Suppressor macrophage treated with lipopolysaccharide for 4 hours (primary cell): ENCODE measurements at places on chromosomes 12 and 14.

- no peak for DNase-seq
These were observed 18.1 kb upstream of the MAPKAPK5 start for GRCh38 chr12:111823891-111824290.

DNA sequence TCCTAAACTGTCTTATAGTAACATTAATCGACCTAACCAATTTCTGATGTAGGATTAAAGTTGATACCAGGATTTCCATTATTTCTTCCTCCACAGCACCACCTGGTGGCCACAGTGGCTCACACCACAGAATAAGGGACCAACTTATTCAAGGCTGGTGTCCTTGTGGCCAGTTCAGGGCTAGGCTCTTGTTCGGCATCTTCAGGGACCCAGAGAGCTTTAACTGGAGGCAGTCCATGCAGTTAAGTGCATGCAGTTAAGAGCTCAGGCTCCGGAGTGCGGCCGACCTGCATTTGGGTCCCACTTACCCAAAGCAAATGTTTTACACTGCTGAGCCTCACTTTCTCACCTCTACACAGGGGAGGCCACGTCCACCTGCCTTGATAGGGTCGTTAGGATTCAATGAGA is 42.0 kb upstream of the GPR68 start:
- DNase-seq: peak; percentile 82

GRCh38 chr14:68784226-68784910 is 8.5 kb downstream of the ZFP36L1 start:
- DNase-seq: no peak

DNA sequence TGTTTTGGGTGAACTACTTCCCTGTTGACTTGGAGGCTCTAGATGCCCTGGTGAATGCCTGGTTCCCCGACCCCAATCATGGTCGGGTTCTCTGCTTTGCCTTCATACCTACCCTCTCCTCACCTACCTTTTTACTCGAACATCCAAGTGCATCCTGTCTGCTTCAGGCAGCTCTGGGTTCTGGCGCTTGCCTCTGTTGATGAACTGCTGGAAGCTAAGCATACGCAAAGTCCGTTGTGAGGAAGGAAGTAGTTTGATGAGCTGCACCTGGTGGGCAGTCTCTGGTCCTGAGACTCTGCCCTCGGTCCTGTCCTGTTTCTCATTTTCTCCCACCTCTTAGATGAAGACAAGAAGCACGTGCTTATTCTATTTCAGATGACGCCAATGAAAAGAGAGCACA is 13.6 kb downstream of the KCNH3 start:
- no peak for DNase-seq

GRCh38 chr14:28340816-28341215 is 425.8 kb upstream of the FOXG1 start:
- DNase-seq: no peak

DNA sequence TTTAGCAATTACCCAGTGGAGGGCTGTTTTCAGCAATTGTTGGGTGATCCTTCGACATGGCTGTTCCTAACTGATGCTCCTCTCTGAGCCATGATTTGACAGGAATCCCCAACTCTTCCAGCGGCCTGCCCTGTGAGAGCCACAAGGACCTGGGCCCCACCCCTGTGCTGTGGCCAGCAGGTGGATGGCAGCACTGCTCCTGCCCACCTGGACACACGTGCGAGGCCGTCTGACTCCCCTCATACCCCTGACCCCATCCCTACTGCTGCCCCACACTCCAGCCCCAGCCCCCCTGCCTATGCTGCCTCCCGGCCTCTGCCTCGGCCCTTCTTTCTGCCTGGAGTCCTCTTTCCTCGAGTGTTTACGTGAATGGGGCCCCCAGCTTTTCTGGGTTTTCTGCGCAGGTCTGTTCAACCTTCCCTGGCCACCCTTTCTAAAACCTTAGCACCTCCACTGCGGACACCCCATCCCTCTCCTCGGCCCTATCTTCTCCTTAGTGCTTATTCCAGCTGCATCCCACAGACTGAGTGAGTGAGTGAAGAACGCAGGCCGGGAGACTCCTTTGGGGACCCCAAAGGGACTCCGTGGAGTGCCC is 111.4 kb downstream of the DICER1 start:
- DNase-seq: no peak
